ENCODE measurements at places on chromosomes 7 and 10.

DNA sequence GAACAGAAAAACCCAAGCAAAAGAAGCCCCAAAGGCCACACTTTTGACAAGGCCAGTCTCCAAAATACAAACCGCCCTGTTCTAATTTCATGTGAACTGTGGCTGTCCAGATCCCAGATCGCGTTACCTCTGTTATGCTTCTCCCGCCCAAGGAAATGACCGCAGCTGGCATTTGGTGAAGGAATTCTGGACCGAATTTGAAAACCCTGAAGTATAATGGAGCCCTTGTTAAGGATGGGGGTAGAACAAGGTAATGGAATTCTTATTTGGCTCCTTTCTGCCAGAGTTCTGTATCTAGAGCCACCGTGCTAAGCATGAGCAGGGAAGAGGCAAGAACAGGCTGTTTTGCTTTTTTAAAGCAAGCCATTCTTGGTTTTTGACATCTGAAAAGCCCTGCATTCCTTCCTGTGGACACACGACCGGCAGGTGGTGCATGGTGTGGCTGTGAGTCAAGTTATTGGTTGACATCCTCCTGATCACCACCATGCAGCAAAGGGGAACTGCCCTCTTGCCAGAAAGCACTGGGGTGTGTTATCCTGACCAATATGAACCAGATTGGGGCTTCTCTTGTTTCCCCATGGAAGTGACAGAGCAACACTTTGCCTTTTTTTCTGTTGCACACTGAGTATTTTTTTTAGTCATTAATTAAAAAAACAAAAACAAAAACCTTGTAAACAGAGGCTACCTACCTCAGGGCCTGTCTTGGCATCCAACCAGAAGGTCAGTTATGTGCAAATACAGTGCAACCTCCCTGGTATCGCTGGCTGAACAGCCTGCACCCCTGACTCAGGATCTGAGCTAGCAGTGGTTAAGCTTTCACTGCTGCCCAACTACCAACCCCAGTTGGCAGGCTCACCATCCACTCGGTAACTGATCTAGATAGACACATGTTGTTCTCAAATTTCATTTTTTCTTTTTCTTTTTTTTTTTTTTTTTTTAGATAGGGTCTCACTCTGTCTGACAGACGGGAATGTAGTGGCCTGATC lies 14.2 kb downstream of the UCMA start:
- DNase-seq = no peak

DNA sequence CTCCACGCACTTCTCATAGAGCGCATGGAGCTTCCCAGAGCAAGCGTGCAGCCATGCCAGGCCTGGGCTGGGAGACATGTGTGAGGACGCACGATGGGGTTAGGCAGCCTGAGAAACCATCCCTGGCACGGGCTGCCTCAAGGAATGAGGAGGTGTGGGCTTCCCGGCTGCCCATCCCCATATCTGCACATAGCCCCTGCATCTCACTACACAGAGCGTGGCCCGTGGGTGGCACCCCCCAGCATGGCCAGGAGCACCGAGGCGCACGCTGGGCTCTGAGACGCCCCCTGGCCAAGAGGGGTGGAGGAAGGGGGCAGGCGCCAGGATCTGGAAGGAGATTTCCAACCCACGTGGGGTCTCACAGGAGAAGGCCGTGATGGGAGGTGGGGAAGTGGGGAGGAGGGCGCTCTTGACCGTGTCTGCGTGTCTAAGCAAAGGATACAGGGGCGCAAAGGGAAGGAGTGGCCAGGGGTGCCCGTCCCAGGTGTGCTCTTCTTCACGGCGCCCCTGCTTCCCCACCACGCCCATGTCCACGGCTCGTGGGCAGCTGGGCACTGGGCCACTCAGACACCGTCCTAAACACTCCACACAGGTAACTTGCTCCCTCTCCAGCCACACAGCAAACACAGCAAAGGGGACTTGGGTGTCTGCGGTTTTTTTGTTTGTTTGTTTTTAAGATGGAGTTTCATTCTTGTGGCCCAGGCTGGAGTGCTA lies 340.5 kb downstream of the PTPRN2 start:
- DNase-seq = no peak

DNA sequence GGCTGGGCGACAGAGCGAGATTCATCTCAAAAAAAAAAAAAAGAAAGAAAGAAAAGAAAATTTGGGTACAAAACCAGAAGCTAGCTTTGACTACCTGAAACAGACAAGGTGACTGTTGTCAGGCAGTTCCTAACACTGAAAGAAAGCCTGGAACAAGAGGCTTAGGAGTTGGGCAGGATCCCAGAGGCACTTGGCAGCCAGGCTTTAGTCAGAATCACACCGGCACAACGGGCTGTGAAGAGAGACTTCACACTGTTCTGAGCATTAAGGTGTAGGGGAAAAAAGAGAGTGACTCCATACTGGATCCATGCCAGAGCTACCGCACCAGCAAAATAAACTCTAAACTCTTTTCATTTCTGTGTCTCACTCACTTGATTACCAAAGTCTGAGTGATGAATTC lies 130.8 kb downstream of the ZNF467 start:
- DNase-seq = no peak

GRCh38 chr7:69739931-69740431 lies 141.7 kb downstream of the AUTS2 start:
- peak; percentile 25 for DNase-seq

GRCh38 chr7:71364551-71364950 lies 232.6 kb downstream of the GALNT17 start:
- DNase-seq = no peak

- no peak for DNase-seq
Observed at GRCh38 chr10:16944402-16944801, 127.2 kb upstream of the RSU1 start.

DNA sequence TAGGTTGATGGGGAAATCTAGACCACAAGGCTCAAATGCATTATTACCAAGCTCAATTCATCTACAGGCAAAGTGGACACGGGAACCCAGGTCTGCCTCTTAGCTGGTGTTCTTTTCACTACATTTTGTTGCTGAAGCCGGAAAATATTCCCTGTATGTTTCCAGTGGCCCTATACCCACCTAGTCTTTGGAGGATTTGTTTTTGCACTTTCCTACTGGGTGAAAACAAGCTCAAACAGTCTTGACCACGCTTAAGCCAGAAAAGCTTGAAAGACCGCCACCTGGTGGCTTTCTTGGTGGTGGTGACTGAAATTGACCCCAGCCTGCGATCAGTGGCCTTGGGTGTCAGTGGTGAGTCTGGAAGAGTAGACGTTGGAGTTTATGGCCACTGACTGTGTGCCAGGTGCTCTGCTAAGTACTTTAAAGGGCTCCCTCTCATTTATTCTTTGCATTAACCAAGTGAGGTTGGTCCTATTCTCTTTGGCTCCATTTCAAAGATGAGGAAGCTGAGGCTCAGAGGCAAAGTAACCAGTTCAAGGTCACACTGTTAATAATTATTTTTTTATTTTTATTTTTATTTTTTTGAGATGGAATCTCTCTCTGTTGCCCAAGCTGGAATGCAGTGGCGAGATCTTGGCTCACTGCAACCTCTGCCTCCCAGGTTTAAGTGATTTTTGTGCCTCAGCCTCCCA lies 11.1 kb upstream of the CRTAC1 start:
- peak; percentile 70 for DNase-seq

GRCh38 chr7:15305002-15305600 lies 256.7 kb downstream of the AGMO start:
- DNase-seq = peak; percentile 4

DNA sequence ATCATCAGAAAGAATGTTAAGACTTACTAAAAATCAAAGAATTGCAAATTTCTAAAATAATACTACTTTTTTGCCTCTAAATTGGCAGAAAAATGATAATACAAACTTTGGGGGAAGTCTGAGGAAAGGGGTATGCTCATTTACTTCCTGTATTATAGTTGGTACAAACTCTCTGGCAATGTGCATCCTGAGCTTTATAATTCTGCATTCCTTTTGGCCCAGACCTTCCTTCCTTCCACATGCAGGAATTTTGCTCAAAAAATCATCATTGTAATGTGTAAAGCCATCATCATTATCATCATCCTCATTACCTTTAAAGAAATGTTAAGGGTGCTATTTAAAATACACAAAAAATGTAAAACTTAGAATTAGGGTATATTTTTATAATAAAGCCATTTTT lies 148.5 kb downstream of the ZNF438 start:
- no peak for DNase-seq

- no peak for DNase-seq
Observed at GRCh38 chr10:130398090-130398994, 262.2 kb downstream of the GLRX3 start.

DNA sequence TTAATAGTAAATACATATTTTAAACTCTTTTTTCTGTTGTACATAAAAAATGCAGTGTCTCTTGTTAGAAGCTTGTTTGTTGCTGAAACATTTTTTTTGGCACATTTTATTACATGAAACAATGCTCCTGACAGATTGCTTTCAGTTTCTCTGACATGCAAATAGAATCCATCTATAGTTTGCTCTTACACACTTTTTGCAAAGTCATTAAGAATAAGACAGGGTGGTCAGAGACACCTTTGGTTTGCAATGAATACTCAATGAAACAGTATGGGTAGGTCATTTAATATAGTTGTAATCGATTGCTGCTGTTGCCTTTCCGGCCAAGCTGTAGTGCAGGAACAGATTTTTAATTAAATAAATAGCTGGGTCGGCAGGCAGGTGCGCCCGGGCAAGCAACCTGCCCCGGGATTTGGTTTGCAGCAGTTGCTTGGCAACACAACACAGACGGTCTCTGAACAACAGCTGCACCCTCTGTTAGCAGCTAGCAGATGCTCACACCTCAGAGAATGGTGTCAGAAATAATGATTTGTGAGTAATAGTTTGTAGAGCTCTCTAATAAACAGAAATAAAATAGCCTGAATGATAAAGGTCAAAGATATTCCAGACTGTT lies 115.7 kb upstream of the CACNA2D1 start:
- no peak for DNase-seq

All from GM13977 (cell line).